ENCODE measurements at places on chromosomes 16 and 17.

GRCh38 chr16:10031955-10032354 is 150.3 kb downstream of the GRIN2A start:
- no peak for DNase-seq

GRCh38 chr17:65800655-65801054 is 239.2 kb upstream of the AXIN2 start:
- DNase-seq = peak; percentile 15

- DNase-seq = no peak
Measured at GRCh38 chr17:5361426-5361825, 58.0 kb downstream of the NUP88 start.

GRCh38 chr17:56675876-56676660 is 82.6 kb downstream of the NOG start:
- DNase-seq = no peak

DNA sequence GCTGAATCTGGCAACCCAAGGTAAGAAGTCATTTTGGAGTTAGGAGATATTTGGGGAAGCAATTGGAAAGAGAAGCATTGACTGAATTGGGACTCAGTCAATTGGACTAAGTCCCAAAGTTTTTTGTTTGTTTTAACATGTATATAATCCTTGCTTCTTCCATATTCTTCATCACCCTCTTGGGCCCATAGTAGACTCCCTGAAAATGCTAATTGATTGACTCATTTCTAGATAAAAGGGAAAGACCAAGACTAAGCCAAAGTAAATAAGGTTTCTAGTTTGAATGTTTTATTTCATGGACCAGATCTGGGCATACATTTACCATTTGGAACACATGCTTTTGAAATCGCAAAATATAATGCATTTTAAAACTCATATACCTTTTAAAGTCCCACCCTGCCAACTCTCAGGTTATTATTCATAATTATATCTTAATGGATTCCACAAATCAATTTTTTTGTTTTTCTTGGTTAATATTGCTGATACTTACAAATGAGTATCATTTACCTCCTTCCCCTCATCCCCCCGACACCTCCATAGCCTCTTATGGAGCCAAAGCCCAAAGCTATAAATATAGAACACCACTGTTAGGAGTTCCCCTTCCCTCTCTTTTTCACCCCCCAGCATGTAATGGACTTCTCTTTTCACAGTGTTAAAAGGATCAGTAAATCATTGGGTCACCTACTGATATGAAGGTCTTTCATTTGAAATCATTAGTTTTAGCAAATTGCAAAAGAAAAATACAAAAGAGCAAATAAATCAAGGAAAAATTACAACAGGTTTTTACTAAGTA is 674.0 kb upstream of the SOX9 start:
- no peak for DNase-seq

- DNase-seq = no peak
Measured at GRCh38 chr16:73321853-73322252, 273.9 kb upstream of the ZFHX3 start.

GRCh38 chr17:73532421-73532901 is 111.8 kb downstream of the SDK2 start:
- DNase-seq = no peak

DNA sequence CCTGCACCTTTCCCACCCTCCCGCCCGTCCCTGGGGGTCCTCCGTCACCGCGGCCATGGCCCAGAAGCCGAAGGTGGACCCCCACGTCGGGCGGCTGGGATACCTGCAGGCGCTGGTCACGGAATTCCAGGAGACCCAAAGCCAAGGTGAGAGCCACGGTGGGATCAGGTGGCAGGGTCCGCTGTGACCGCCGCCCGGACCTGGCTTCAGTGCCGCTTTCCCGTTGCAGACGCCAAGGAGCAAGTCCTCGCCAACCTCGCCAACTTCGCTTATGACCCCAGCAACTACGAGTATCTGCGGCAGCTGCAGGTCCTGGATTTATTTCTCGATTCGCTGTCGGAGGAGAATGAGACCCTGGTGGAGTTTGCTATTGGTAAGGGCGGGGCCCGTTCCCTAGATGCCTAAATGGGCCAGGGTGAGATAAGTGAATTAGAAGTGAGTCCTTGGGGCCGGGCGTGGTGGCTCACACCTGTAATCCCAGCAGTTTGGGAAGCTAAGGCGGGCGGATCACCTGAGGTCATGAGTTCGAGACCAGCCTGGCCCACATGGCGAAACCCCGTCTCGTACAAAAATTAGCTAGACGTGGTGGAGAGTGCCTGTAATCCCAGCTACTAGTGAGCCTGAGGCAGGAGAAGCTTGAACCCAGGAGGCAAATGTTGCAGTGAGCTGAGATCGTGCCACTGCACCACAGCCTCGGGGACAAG is 617 bp downstream of the ARMC7 start:
- DNase-seq = no peak

GRCh38 chr17:42287977-42288802 is at the start of gene STAT5A:
STAT5A (plus strand) TSS chr17:42288498; CDS start chr17:42289412, 914 bp downstream.
- DNase-seq = peak; percentile 89

- DNase-seq = no peak
Measured at GRCh38 chr17:73683771-73684170, 39.5 kb upstream of the SDK2 start.

- DNase-seq = peak; percentile 63
Measured at GRCh38 chr17:3892095-3892998, 506 bp downstream of the CAMKK1 start.

DNA sequence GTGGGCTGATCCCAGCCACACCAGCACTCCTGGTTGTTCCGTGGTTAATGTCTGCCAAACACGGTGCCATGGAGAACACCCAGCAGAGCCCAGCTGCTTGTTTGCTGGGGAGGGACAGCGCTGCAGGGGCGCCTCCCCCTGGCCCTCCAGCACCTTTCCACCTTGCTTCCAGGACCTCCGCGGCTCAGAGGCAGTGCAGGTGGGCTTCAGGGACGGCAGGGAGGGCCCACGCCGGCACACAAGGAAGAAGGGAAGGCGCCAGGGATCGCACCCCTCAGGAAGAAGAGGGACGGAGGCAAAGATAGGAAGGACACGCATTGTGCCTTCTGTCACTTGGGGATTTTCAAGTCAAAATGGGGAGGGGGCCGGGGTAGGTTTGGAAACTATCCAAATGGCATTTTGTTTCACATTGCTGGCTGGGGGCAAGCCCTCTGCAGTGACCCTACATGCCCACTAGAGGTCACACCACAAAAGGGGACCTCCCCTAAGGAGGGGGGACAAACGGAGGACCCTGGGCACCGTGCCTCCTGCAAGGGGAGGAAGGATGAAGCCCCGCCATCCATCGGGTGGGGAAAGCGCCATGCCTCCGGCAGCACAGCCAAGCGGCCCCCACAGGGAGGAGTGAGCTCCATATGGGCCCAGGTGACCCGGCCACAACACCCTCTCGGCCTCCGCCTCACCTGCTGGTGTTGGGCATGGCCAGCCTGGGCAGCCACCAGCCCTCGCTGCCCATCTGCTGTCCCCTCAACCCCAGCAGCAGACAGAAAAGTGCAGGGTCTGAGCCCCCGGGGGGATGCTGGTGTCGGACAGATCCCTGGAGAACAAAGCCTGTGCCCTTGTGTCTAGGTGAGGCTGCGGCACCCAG is 7.5 kb upstream of the C16orf95 start:
- peak; percentile 58 for DNase-seq

GRCh38 chr16:12818326-12818725 is 14.6 kb upstream of the CPPED1 start:
- DNase-seq = no peak

DNA sequence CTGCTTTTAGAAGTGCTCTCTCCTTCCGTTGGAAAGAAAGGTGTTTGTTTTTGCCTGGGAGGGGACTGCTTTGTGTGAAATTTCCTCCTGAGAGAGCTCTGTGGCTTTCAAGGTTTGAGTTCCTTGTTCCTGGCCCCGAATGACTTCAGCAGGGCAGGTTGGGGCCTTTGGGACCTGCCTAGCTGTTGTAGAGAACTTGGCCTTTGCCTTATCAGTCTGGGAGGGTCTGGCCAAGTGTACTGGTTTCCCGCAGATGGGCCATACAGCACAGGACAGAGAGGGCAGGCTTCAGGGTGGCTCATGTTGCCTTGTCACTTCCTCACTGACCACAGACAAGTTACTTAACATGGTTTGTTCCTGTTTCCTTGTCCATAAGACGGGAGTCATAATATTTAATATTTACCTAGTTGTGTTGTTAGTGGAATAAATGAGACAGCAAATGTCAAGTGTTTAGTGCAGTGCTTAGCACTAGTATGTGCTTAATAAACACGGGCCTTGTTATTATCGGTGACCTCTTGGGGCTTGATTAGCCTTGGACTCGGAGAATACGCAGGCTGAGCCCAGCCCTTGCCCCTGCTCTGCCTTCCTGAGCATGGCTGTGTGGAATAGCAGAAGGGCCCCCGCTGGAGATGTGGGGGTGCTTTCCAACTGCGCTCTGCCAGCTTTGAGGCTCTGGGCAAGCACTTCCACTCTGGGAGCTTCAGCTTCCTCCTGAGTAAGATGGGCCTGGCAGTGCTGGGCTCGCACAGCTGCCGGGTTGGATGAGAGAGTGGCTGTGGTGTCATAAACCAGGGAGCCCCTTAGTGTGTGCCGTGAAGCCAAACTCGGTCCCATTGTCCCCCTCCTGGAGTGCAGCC is 6.6 kb downstream of the PRSS8 start:
- no peak for DNase-seq

DNA sequence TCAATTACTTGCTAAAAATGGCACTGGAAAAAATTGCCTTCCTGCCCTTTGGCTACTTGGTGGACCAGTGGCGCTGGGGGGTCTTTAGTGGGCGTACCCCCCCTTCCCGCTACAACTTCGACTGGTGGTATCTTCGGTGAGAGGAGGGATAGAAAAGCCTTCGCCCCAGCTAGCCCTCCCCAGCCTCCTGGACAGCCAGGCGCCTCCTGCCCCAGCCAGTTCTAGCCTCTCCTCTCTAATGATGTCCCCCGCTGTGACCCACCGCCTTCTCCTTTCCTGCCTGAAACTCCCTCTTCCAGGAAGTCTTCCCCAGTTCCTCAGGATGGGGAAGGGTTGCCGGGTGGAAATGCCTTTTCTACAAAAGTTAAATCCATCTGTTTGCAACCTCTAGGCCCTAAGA is 6.2 kb downstream of the ACE start:
- DNase-seq = no peak

GRCh38 chr17:18368946-18369345 is 5.6 kb upstream of the SHMT1 start:
- DNase-seq = no peak

- DNase-seq = peak; percentile 96
Measured at GRCh38 chr17:7241783-7242716, at the start of gene GABARAP. GABARAP (minus strand) TSS chr17:7242449; CDS start chr17:7242330, 119 bp downstream.

DNA sequence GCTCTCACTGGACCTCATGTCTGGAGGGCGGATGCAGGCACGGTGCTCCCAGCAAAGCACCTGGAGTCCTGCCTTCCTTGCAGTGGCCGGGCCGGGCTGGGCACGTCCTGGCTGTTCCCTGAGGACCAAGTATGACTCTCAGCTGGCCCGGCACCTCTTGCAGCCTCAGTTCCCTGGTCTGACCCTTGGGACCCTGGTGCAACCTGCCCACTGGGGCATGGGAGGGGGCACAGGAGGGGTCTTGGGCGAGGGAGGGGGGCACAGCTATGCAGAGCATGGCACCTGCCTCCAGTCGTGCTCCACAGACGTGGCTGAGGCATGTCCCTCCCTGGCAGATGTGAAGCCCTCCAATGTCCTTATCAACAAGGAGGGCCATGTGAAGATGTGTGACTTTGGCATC is 19.6 kb downstream of the MAP2K3 start:
- no peak for DNase-seq

GRCh38 chr16:2841606-2842339 is 11.7 kb downstream of the ZG16B start:
- DNase-seq = no peak

GRCh38 chr17:29567554-29568330 is 759 bp upstream of the TP53I13 start:
- DNase-seq = peak; percentile 71

DNA sequence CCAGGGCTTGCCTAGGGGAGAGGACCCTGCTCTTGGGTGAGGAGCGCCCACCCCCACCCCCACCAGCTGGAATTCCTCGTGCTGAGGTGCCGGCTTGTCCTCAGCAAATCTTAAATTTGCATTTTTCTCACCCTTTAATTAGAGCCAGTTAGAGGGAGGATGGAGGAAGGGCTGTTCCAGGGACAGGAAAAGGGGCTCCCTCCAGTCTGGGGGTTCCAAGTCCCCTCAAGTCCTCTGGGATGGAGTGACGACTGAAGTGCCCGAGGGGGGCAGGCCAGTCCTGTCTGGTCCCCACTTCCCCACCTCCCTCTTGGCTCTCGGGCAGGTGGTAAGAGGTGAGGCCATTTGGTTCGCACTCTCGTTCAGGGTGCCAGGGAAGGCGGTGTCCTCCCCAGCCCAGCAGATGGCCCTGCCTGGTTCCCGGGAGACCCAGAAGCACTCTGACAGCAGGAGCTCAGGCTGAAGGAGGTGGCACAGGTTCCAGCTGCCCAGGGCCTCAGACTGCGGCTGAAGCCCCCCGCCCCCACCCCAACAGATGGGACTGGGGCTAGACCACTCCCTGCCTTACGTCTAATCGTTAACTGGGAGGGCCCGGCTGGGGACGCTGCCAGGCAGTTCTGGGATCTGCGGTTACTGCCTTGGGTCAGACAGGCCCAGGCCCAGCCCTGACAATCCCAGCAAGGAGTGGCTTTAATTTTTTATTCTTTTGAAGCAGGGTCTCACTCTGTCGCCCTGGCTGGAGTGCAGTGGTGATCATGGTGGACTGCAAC is 2.2 kb downstream of the RAB26 start:
- DNase-seq = peak; percentile 48

DNA sequence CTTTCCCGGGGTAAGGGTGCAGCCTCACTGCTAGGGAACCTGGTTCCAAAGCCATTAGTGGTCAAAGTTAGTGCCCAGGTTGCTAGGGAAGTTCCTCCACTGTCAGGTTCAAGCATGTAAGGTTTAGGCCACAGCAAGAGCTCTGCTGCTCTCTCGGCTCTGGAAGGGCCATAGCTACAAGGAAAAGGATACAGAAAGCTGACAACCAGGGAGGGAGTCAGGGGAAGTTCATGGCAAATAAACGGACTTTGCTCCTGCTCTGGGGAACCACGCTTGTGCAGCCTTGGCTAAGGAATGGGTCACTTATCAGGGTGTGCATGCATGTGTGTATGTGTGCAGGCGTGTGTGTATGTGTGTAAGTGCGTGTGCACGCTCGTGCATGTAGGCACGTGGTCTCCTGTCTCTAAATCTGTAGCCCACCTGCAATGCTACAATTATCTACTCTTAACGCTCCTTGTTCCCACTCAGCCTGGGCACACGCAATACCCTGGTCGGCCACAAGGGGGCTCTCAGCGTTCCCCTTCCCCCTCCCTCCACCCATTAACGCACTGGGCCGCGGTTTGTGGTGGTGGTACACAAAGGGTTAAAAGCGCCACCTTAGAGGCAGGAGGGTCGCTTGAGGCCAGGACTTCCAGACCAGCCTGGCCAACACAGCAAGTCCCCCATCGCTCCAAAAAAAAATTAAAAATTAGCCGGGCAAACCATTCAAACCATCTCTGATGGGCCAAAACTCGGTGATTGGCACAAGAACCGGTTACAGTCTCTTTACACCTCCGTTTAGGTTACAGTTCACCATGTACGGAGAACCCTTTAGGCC is 48.4 kb upstream of the KDM8 start:
- DNase-seq = peak; percentile 54

DNA sequence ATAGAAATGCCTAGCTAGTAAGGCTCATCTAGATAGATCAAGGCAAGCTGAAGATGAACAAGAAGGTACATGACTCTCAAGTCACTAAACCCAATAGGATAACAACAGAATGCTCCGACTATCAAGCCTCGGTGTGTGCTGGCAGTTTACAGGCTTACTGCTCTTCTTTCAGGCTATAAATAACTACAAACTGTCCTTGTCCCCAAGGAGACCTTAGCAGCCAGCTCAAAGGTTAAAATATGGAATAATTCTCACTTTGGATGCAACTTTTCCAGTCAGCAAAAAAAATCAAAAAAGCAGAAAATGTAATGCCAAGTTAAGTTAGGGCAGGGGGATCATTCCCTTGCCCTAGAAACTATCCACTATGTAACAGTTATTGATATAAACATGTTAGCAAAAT is 44.6 kb downstream of the SPOP start:
- DNase-seq = no peak

Data from astrocyte of the hippocampus (primary cell).